NCI-H446 treated with DMSO at 0.1 percent for 48 hours (cell line): ENCODE measurements at places on chromosomes 4 and X.
A peak's percentile ranks its signal among the peaks of the same experiment; 100 is the strongest.

- DNase-seq, result no peak
Observed at GRCh38 chr4:25527034-25527433, 128.6 kb upstream of the SLC34A2 start.

GRCh38 chrX:77447653-77448569 lies 722 bp downstream of the FGF16 start:
- DNase-seq, result no peak

GRCh38 chr4:139177049-139177868 lies at the start of gene ELF2:
ELF2 (minus strand) TSS chr4:139177218; CDS start chr4:139137701, 39,517 bp downstream.
- DNase-seq, result peak; percentile 80

- DNase-seq, result no peak
Observed at GRCh38 chrX:27132862-27133261, 330.3 kb downstream of the PPP4R3C start.

DNA sequence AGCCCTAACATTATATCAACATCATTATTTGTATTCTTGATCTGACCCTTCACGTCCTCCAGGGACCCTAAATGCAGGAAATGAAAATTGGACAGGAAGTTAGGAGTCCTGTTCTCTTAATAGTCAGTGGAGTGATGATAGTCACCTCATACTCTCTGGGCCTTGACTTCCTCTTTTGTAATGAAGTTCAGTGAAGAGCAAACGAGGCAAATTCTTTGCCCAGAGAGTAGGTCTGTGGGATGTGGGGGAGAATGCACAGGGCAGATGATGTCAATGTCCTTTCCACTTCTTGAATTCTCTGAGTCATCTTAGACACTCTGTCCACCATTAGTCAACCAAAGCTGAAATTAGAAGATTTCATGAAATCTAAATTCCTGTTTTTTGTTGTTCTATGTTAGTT lies 17.1 kb upstream of the GPRIN3 start:
- no peak for DNase-seq

DNA sequence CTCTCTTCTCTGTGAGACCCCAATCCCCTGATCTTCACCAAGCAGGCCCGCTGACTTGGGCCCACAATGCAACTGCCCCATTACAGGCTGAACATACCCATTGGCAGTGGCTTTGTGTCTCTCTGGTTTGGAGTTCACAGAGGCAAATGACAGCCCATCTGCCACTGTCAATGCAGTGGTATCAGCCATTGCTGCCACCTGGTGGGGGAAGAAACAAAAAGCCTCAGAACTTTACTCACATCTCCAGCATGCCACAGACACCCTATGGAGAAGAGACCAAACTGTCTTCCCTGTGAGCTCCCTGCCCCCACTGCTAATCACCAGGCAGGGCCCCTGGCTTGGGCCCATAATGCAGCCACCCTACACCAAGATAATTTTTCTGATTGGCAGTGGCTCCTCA lies 729.3 kb upstream of the ACTRT1 start:
- no peak for DNase-seq

DNA sequence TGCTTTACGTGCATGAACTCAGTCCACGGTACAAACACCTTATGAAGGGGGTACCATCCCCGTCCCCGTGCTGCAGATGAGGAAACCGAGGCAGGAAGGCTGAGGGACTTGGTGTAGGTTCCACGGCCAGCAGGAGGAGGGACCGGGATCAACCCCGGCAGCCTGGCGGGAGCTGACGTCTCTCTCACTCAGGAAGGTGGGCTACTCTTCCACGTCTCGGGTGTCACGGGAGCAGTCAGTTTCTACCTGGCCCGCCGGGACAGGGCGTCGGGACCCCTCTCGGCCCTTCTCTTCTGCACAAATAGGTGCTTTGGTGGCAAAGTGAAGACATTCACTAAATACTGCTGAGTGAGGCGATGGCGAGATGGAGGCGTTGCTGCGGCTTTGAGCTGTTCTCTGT lies 53.3 kb downstream of the ACOX3 start:
- no peak for DNase-seq

GRCh38 chr4:6562931-6563901 lies 11.8 kb upstream of the MAN2B2 start:
- DNase-seq, result no peak

DNA sequence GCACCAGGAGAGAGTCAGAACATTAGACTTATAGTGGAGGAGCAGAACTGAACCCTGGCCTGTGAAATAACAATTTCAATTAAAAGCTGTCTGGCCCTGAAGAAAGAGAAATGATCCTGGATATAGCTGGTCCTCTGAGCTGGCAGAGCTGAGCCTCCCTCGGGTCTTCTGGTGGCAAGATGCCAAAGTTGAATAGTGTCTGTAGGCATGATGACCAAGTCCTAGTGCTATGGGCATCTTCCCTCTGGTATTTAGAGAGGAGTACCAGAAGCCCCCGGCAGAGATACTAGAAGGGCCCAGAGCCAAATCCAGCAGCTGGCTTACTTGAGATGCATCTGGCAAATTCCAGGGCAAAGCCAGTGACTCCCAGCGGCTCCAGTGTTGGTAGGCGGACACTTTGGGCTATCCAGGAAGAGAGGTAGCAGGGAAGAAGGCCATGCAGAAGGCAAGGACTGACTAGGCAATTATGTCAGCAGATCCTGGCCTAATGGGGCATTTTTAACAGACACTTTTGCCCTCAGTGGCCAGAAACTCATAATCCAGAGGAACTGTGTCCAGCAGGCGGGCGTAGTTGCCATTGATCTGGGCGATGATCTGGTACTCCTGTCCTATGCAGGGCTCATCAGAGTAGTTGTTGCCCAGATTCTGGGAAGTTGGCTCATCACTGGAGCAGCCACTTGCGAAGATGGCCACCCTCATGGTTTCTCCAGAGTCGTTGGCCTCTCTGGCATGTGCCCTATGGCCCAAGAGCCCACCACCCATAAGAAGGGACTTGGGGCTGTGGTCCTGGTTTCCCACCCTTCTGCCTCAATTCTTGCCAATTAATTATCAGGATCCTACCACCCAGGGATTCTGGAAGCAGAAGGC lies 17.9 kb downstream of the VSIG4 start:
- DNase-seq, result no peak

DNA sequence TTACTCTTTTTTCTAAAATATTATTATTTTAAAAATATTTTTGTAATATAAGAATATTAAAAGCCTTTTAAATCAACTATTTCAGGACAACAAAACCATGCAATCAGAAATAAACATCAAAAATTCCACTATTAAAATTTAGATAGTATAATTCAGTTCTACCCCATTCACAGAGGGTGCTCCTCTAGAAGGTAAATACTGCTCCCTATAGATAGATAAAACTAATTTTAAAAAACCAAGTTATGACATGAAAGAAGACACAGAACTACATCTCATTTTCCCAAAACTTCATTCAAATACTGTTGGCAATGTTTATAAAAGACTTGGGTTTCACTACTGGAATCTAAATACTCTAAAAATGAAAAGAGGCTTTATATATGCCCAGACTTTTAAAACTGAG lies 219.3 kb downstream of the SPOCK3 start:
- no peak for DNase-seq

DNA sequence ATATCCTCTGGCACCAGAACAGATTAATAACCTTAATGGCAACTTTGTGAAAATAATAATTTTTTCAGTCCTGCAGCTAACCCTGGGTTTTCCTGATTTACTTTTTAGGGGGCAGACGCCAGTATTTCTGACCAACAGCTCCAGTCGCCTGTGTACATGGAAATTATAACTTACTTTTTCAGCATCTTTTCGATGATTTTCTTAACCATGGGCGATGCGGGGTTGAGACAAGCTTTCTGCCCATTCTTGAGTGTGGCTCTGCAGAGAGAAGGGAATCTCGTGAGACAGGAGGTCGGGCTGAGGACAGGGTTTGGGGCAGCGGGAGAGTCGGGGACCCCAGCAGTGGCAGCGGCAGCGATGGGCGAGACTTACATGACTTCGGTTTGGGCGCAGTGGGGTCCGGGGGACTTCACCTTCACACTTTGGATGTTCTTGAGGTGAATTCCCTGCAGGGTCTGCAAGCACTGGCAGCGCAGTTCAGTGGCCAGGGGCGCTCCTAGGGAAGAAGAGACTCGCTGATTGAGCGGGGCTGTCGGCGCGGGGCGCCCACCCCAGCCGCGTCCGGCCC lies 484 bp downstream of the CXCL2 start:
- no peak for DNase-seq

DNA sequence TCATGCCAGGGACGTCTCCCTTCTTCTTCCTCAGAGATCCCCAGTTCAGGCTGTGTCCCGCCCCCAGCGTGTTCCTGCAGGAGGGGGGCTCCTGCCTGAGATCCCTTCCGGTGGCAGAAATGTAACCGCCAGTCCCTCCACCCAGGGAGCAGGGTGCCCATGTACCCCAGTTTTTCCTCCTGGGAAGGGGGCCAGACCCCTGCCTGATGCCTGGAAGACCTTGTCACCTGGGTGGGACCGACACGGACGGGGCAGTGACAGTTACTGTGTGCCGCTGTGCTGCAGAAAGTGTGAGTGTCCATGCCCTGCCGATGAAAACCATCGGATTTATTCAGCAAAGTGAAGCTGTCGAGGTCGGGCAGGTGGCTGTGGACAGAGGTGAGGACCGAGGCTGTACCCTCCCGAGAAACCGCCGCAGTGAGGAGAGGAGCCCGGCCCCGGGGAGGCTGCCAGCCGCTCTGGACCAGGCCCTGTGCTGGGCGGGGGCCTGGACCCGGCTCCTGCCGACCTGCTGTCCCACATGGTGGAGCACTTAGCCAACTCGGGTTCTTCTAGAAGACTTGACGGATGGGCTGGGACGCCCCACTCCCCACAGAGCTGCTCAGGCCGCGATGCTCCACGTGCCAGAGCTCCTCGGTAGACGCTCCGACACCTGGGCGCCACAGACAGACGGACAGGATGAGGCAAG lies 36.7 kb upstream of the HMX1 start:
- no peak for DNase-seq

GRCh38 chrX:97995834-97996233 lies 1112.1 kb downstream of the RPA4 start:
- no peak for DNase-seq
